ENCODE measurements at places on chromosomes 13 and 19. TPM values are rescaled to one million over a fixed set of nuclear protein-coding genes. Genes with fewer than 3 reads are reported as not detected.

DNA sequence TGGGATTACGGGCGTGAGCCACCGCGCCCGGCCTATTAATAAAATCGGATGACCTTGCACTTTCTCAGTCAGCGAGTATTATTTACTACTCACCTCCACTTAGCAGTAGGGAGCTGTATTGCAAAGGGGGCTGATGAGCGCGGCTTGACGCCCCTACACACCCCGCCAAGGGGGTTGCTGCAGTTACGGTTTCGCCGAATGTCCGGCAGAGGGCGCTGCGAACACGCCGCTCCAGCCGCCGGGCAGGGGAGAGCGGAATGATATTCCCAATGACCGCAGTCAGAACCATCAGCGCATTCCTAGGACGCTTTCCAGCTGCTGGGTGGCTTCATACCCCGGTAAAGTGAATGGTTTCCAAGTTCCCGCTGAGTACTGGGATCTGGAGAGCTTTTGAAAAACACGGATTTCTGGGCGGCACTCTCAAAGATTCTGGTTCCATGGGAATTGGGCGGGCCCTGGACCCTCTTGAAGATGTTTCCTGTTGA lies 30.0 kb upstream of the TPT1 start:
- DNase-seq: peak; percentile 53

The ZNF568 gene
- 22.5 TPM for polyA plus RNA-seq

The PROZ gene
- polyA plus RNA-seq: 1.6 TPM

The FSTL3 gene
- 18.1 TPM for polyA plus RNA-seq
